Colonic mucosa (tissue), 4 donors: ENCODE measurements at places on chromosomes 1 and 21. TPM values are rescaled to one million over a fixed set of nuclear protein-coding genes. Genes with fewer than 3 reads are reported as not detected.

DNA sequence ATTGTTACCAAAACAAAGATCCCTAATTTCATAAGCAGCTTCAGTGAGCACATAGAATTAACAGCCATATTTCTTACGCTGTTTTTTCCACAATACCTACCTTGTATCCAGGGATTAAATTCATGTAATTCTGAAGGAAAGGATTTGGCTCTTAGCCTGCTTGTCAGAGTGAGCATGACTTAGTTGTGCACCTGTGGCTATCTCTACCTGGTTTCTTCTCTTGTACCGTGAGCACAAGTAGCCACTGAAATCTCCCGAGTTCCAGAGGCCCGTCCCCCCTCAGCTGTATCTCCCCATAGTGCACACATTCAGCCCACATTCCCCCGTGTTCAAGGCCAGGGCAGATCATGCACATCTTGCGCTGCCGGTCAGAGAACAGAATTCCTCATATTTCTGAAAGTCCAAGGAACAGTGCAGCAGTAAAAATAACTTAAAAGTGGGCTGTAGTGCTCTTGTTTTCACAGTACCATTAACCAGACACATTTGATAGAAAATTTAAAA, 2.3 kb downstream of the TENT5C start:
- no peak for DNase-seq

APP gene
- 721 TPM for total RNA-seq

DNA sequence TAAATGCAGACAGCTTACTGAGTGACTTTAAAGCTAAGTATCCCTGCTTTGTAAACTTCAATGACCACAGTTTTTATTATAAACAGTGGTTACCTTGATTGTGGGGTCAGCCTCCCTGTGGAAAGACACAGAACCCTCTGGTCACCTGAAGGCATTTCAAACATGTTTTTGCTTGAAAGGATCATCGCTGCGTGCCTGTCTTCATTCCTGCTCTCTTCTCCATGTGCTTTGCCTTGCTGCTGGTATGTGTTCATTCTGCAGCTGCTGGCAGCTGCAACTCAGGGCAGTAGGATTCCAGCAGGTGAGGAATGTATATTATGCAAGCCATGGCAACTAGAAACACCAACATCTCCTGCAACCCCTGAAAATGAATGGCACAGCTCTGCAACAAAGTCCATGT, 81.0 kb upstream of the VAV3 start:
- DNase-seq: no peak

DNA sequence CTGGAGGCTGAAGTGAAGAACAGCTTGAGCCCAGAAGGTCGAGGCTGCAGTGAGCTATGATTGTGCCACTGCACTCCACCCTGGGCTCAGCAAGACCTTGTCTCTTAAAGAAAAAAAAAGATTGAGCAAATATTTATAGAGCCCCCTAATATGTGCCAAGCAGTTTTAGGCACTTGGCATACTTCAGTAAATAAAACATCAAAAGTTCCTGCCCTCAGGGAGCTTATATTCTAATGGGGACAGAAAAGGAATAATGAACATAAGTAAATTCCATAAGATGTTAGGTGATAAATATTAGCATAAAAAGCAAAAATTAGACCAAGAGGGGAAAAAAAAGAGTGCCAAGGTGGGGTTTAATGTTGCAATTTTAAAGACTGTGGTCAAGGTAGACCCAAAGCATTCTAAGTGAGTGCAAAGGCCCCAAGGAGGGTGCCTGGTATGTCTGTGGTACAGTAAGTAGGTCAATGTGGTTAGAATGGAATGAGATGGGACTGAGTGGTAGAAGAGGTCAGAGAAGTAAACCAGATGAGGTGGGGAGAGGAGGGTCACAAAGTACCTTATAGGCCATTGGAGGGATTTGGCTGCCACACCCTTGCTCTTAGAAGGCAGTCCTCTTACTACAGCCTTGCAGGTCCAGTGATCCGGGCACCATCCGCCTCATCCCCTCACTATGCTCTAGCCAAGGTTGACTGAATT, 2.2 kb upstream of the TOE1 start:
- no peak for DNase-seq

ETV3L gene
- not detected for total RNA-seq

LRRC71 gene
- not detected for total RNA-seq

MIXL1 gene
- total RNA-seq: not detected

SLC5A9 gene
- total RNA-seq: 3.2 TPM

DNA sequence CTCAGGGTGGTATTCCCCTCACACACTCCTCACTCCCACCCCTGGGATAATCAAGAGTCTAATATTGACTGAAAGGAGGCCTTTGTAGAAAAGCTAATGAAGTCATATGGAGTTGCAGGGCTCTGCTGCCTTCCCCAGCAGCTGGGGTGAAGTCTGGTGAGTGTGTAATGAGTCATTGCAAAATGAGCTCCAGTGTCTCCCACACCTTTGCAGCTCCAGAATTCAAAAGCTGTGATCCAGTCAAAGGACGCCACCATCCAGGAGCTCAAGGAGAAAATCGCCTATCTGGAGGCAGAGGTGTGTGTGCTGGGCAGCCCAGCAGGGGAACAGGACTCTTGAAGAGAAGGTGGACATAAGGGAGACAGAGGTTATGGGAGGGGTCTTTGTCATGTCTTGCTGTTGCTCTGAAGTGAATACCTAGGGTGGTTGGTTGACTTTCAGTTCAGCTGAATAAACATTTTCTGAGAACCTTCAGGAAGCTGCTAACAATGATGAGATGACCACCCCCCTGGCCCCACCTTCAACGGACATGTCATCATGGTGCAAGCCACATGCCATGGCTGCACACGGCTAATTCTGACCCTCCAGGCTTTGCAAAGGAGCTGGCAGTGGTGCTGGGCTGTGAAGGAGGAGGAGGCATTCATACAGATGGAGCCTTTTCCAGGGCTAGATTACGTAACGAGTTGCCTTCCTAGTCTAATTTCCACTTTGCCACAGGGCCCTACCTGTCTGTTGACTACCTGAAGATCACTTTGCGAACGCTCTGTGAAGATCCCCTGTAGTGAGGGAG, 32.2 kb upstream of the SNX27 start:
- DNase-seq: no peak

- DNase-seq: no peak
Measured at GRCh38 chr1:29211086-29212030, 19.4 kb downstream of the MECR start.

DNA sequence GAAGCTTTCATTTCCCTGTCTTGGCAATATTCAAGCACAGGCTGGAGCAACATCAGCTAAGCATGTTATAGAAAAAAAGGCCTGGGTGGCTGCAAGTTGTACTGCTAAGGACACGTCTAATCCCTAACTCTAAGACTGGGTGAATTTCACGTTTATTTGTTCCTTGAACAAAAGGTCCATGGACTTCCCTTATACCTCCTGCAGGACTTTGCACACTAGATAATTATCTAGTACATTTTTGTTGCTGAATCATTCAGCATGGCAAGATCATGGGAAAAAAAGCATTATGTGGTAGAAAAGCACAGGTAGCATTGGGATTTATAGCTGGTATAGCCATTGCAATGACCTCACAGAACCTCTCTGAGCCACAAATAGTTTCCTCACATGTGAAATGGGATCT, 130.7 kb upstream of the DMRTA2 start:
- no peak for DNase-seq

- no peak for DNase-seq
Measured at GRCh38 chr1:84756455-84757082, 66.3 kb upstream of the SSX2IP start.

DNA sequence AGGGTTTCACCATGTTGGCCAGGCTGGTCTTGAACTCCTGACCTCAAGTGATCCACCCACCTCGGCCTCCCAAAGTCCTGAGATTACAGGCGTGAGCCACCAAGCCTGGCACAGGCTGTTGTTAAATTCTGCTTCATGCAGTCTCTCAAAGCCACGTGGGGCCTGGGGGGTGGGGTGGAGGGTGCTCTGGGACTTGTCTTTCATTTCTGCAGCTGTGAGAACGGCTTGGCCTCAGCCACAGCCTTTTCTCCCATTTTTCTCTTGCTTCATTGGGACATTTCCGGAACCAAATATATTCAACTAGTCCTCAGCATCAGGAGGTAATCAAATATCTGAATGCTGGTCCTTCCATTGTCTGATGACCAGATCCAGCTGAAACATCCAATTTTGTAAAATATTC, 27.6 kb upstream of the KCNE2 start:
- DNase-seq: no peak

DNA sequence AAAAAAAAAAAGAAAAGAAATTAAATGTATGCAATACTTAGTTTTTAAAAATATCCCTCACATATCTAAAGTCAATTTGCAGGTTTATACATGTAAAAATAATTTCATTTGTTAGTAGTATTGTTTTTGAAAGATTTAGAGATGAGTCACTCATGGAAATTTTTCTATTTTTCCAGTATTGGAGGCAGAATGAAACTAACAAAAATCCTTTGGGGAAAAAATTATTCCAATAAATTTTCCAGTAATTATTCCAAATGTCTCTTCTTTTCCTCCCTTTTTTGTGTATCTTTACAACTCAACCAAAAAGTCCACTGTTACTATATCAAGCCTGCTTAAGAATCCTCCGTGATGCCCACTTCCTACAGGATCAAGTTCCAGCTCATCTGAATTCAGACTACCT, 29.9 kb downstream of the MPZL1 start:
- DNase-seq: no peak

KCNE2 gene
- total RNA-seq: 0.24 TPM

RHBG gene
- total RNA-seq: not detected

GRCh38 chr1:59438058-59438560, 141.2 kb downstream of the FGGY start:
- DNase-seq: no peak

GRCh38 chr1:210415846-210416448, 87.2 kb downstream of the HHAT start:
- DNase-seq: no peak

GRCh38 chr1:11053758-11054137, 6.1 kb downstream of the SRM start:
- DNase-seq: no peak

LRRC53 gene
- total RNA-seq: not detected

GRCh38 chr1:184828369-184828717, 73.7 kb upstream of the EDEM3 start:
- DNase-seq: no peak

DNA sequence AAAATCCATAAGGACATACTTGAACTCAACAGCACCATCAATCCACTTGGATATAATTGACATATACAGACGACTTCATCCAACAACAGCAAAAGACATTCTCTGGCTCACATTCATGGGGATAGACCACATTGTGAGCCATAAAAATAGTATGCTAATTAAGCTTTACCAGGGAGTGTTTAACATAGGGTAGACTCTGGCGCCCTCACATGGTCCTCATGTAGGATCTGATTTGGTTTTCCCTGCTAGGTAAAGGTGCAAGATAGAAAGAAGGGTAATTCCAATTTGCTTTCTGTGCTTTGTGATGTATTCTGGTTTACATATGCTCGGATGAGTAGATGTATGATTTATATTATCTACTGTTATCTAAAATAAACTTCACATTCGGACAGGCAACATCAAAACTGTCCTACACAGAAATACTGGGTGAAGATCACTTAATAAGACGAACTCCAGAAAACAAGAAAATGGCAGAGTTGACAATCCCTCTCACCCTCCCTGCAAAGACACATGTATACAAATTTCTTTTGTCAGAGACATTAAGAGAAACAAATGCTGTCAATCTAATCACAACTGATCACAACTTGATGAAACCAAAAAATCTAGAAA, 27.7 kb downstream of the CR1L start:
- DNase-seq: peak; percentile 22

DNA sequence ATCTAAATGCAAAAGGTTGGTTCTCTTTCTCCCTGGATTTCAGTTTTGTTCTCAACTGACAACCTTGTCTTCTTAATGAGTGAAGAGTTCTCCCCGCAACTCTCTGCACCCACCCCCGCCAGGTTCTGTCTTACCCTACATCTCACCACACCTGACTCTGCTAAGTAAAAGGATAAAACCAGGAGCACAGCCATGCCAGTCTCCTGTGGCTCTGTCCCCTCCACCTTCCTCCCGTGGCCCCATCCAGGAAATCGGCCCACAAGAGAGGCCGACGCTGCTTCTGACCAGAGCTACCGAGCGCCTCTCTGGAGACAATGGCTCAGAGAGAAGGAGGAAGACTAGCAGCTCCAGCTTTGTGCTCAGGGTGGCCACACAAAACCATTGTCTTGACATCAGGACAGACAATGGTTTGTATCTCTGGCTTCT, 72.2 kb downstream of the PLEKHA6 start:
- DNase-seq: no peak

DNA sequence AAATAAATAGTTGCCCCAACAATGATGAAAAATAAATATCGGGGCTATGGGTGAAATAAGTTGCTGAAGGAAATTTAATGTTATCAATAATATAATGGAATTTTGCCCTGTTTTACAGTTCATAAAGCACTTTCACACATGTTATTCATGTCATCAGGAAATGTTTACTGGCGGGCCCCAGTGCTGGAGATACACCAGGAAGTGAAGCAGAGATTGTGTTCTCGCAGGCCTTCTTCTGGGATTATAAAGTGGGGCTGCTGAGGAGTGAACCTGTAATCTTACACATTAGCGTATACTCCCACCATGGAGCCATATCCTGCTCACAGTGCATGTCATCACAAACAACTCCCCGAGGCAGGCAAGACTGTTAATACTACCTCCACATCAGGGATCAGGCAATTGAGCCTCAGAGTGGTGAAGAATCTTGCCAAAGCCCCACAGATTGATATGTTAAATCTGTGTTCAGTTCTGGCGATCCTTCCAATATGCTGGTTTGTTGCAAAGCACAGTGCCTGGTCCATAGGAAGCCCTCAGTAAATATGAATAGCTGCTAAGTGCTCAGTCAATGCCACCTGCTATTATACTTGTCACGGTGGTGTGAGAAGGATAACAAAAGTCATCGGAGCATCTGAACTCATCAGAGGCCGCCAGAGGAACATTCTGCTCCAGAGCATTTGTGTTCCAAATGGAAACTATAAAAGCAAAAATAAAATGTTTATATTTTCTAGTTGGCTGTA, 104.4 kb upstream of the UBE2U start:
- DNase-seq: no peak

- DNase-seq: peak; percentile 75
Measured at GRCh38 chr1:201298396-201299381, 15.4 kb downstream of the PKP1 start.

FMO1 gene
- total RNA-seq: not detected

PPP2R5A gene
- total RNA-seq: 62.4 TPM

RPS6KA1 gene
- total RNA-seq: 174 TPM

- DNase-seq: no peak
Measured at GRCh38 chr21:15986277-15986676, 256.5 kb downstream of the USP25 start.

- no peak for DNase-seq
Measured at GRCh38 chr1:221724931-221725605, 16.8 kb downstream of the DUSP10 start.

C1orf210 gene
- 94.3 TPM for total RNA-seq
